ENCODE measurements at places on chromosomes 4 and X.

GRCh38 chr4:75658876-75659275 is 14.3 kb downstream of the G3BP2 start:
- DNase-seq = no peak

- DNase-seq = no peak
These were observed 26.8 kb downstream of the PDGFRA start for GRCh38 chr4:54255881-54256280.

DNA sequence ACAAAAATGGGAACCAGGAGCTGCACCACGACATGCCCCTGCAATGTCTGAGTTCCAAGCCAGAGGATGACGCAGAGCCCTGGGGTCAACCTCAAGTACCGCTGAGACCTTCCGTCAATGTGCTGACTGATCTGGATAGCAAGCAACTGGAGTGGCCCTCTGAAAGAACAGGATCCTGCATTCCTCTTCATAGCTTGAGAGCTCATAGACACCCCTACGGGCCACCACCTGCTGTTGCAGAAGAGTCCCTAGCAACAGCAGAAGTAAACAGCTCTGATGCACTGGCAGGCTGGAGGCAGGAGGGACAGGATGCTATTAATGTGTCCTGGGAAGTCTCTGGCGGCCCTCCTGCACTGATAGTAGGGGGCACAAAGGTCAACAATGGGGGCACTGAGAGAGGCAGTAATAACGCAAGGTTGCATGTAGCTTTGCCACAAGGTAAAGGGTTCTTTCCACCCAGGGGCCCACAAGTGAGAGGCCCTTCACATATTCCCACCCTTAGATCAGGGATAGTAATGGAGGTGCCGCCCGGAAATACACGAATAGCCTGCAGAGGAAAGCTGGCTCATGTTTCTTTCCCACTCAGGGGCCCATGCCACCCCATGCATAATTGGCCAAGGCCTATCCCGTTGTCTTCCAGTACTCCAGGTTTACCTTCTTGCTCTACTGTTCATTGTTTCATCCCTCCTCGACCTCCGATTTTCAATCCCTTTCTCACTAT is 1.3 kb downstream of the PRR32 start:
- no peak for DNase-seq

- peak; percentile 10 for DNase-seq
These were observed 78.8 kb downstream of the TMEM47 start for GRCh38 chrX:34578237-34578636.

DNA sequence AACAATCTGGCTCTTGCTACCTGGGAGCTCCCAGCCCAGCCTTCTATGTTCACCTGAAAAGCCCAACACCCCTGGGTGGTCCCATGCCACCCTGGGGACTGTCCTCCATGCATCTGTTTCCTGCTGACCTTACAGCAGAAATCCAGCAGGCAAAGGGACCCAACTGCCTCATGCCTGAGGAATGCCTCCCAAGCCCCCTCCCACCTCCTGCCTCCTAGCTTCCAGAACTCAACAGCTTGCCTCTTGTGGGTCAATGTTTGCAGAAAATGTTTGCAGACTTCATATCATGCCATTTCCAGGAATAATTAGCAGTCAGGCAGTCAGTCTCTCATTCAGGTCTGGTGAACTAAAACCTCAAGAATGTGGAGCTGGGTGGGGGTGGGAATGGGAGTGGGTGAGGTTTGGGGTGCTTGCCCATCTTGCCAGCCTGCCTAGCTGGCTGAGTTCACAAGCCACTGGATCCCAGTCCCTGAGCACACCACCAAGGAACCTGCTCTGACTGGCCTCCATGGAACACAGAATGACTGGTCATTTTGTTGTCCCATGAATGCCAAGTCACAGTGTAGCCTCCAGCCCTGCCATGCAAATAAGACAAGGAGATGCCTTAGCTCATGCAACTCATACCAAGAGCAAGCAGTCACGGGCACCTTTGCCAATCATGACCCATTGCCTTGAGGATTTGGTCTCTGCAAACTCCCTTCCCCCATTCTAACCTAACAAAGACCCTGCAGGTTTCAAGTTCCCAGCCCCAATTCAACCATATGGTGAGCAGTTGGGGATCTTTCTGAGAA is 12.1 kb upstream of the PLAC1 start:
- DNase-seq = peak; percentile 85

- no peak for DNase-seq
These were observed at the start of gene FGF16 for GRCh38 chrX:77446908-77447652. TSS of gene FGF16 (plus strand) at chrX:77447389. CDS start at chrX:77447675, 286 bp downstream.

DNA sequence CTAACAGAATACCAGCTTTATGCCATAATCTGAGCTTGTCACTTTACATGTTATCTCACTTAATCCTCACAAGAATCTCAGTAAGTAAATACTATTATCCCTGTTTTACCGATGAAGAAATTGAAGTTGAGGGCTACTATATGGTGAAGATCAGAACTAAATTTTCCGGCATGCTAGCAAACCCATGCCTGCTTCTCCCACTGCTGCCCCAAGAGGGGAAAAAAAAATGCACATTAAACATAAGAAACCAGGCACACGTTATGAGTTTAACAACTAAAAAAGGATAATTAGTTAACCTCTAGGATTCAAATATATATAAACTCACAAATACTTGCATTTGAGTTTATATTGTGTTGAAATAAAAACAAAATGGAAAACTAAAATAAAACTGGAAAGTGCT is 10.8 kb downstream of the SLC10A7 start:
- no peak for DNase-seq

DNA sequence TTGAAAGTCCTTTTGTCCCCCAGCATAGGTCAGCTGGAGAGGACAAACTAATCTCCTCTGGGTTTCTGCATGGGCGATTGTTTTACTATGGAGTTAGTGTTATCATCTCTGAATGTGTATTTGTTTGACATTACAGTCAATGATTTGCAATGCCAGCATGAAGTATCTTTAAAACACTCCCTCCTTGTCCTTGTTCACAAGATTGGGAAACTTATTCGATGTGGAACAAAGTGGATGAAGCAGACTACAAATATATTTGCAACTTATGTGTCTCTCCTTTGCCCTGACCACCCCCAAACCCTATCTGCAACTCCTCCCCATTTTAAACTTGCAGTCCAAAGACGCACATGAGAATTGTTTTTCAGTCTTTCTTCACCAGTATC is 1.5 kb upstream of the PITX2 start:
- DNase-seq = no peak

DNA sequence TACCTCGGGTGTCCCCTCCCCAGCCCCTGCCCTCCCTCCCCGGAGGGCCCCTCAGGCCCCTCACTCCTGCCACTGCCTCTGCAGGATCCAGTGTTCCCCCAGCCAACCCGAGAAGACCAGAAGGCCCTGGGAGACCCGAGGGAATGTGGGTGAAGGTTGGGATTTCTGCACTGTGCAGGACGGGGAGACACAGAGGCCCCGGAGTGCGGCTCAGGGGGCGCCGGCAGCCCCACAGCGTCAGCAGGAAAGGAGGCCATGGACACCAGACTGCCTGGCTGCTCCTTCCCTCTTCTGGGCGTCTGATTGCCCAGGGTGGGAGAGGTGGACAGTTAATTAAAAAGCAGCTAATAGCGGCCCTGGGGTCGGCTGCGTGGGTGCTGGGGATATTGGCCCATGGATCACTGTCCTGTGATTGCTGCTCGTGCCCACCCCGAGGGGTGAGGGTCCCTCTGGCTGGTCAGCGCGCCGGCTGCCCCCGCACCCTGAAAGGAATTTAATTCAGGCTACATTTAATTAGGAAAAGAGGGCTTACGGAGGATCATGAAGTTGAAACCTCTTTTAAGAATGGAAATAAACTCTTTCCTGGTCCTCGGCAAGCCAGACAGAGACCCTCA is 57.8 kb upstream of the NKX1-1 start:
- DNase-seq = no peak

- no peak for DNase-seq
These were observed 106.3 kb upstream of the BOD1L1 start for GRCh38 chr4:13733817-13734216.

GRCh38 chr4:119246177-119246733 is 33.7 kb downstream of the USP53 start:
- DNase-seq = no peak

GRCh38 chr4:92101737-92102172 is 202.0 kb upstream of the GRID2 start:
- peak; percentile 30 for DNase-seq

DNA sequence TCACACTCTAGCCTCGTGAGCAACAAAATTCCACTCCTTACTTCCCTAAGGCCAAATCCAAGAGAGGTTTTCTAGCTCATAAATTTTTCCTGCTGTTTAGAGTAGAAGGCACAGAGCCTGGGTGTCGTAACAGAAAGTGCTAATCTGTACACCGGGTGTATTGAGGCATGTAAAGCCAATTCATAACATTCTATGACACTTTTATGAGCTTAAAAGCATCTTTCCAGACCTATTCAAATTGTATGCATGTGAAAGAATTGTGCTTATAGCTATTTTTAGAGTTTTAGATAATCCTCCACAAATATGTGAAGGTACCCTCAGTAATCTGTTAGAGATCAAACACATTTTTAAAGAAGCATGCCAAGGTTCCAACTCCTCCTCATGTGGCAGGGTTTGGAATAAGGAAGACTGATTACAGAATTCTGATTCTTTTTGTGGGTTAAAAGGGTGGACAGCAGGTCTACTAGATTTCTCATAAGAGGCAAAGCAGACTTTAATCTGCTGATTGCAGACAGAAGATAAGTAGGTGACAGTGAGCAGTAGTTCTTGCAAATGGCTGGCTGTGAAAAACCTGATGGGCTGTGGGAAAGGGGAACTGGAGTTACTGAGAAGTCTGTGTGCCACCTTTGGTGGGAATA is 25.5 kb upstream of the LRCH2 start:
- DNase-seq = peak; percentile 14

GRCh38 chr4:76709772-76710090 is 188.2 kb downstream of the SOWAHB start:
- DNase-seq = no peak

- DNase-seq = no peak
These were observed 109.1 kb upstream of the HUWE1 start for GRCh38 chrX:53795576-53795975.

DNA sequence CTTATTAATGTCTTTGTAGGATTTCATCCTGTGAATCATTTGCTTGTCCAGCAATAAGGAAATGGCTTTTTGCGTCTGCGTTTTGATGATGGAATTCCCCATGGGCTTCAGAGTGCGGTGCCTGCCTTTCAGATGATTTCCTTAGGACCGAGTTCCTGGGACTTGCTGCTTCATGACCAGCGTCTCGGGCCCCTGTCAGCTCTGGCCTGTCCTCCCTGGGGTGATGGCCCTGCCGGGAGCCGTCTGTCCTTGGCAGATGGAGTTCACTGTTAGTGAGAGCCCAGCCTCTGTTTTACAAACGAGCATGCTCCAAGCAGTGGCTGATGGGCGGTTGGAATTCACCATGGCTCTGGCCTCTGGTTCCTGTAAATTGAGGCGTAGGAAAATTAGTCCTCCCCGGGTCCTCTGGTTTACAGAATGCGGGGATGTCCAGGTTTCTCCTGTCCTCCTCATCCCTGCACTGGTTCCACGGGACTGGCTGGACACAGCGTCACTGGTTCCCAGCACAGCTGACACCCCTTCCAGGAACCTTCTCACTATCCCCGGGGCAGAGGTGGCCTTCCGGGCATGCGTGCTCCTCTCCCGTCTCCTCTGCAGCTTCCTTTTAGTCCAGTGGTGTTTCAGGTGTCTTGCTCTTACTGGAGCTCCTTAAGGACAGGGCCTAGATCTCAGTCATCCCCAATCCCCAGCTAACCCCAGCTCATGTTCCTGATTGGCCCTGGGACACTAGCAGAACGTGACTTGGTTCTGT is 34.9 kb downstream of the TBC1D14 start:
- DNase-seq = no peak

GRCh38 chr4:26503844-26504243 is 13.6 kb upstream of the CCKAR start:
- DNase-seq = no peak

GRCh38 chr4:76993787-76994641 is 44.5 kb downstream of the SEPTIN11 start:
- no peak for DNase-seq

- DNase-seq = no peak
These were observed 30.3 kb downstream of the SORBS2 start for GRCh38 chr4:185781555-185782215.

DNA sequence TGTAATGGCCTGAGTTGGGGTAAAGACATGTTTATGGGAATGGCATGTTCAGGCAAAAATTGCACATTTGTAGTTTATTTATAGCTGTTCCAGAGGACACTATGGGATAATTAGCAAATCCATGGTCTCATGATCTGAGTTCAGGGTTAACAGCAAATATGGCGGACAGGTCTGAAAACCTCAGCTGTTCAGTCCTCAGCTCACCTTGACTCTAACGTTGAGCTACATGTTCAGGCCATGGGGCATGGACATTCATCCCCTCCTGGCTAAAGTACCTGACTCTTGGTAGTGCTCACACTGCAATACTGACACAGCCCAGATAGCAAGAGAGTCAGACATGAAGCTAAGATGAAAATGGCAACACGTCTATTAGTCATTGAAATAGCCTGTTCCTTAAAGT is 161.6 kb upstream of the GPC4 start:
- DNase-seq = no peak

GRCh38 chr4:8871417-8872401 is at the start of gene HMX1:
TSS of gene HMX1 (minus strand) at chr4:8871839. CDS start at chr4:8871614, 225 bp downstream.
- no peak for DNase-seq

- no peak for DNase-seq
These were observed 80.2 kb downstream of the GRIA2 start for GRCh38 chr4:157300701-157301100.

GRCh38 chr4:140581078-140581477 is 12.3 kb upstream of the UCP1 start:
- DNase-seq = no peak

DNA sequence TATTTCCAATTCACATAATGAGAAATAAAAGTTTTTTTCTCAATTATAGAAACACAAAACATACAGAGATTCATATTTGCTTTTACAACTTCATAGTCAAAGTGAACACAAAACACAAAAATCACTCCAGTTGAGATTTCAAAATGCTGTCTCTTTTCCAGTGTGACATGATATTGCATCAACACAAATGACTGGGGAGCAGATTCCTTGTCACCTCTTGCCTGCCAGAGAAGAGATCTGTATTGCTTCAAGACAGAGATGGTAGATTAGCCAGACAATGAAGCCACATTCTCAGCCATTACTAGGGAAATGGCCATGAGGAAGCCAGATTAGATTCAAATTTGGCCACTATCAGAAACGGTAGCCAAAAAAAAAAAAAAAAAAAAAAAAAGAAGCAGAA is 2313.1 kb upstream of the AGA start:
- no peak for DNase-seq

DNA sequence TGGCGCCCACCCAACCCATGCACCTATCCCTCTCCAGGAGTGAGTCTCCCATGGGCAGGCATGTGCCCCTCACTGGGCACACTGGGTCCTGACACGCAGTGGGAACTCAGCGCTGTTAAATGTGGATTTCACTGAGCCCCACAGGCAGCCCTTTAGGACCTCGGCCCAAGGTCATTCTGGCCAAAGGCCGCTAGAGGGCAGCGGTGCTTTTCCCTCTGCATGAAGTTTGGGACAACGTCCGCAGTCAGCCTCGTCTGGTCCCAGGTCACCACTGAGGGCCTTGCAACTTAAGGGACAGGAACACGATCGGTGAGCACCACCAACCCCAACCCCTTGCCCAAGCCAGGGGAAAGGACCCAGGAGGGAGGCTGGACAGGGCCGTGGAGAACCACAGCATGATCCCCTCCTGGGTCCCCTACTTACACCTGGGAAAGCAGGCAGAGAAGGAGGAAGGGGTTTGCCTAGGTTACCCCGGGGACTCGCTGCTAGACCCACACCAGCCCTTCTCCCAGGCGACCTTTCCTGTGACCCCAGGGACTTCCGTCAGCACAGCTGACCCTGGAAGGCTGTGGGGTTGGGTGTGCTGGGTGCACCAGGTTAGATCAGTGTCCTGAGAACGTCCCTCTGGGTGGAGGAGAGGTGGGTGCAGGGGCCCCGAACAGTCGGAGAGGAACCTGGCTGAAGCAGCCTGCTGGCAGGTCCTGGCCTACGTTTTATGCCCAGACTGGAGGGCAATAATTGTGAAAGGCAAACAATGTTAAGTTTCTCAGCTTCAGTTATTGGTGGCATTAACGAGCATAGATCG is 24.0 kb downstream of the CYTL1 start:
- DNase-seq = no peak

All from fibroblast of skin of left biceps (primary cell).